ENCODE measurements at places on chromosomes 12 and 14. TPM values are rescaled to one million over a fixed set of nuclear protein-coding genes. Genes with fewer than 3 reads are reported as not detected.

- DNase-seq, result no peak
These were observed 1.7 kb upstream of the C14orf180 start for GRCh38 chr14:104577847-104578301.

DNA sequence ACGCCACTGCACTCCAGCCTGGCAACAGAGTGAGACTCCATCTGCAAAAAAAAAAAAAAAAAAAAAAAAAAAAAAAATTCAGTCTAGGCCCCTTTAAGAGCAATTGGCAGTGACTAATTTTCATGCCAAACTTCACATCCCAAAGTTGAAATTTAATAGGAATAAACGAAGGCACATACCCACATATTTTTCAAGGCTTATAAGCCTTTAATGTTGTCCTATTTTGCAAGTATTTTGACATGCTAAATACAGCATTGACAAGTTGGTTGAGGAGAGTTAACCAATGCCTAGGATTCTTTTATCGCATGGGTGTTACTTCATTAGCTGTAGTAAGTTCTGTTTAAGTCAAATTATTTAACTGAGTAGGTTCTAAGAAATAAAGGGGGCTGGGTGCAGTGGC lies 23.5 kb upstream of the HIP1R start:
- DNase-seq, result no peak

DNA sequence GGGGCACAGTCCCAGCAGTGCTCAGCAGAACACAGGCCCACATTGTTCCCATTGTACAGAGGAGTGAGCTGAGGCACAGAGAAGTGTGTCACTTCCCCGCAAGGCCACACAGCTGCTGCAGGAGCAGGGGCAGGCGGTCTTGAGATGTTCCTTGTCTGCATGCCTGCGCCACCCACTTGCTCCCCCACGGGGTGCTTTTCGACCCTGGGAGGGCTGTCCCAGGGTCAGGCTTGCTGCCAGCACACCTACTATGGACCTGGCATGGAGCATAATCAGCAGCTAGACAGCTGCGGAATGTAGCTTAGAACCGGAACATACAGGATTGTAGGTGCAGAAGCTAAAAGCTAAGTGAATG lies 7.8 kb upstream of the EP400 start:
- no peak for DNase-seq

DNA sequence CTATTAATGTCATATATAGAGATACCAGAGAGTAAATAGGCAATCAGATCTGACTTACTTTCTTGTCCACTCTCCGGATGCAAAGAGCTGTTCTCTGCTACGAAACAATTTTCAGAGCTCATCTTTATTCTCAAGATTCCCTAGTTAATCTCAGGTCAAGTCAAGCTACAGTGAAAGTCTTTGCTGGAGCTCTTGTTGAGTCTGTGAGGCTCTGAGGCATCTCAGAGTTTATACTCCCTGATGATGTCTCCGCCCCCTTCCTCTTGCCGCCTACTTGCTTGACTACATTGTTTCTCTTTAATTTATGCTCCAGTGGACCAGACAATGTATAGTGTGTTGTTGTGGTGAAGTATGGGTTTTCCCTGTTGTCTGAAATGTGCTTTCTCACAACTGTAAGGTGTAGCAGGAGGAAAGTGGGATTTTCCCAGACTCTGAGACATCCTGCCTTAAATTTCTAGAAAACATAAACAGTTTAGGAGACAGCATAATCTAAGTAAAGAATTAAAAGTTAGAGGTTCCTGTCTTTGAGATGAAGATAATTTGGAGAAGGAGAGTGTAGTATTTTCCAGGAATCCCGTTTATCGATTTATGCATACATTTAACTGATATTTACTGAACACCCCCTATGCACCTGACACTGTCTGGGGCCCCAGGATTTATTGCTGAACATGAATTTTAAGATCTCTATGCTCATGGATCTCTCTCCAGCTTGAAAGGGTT lies at the start of gene CD69:
Gene CD69 (minus strand): TSS at position 203 of the 720 bp plus-strand sequence. CDS start 81 bp downstream, at position 122.
- no peak for DNase-seq

- no peak for DNase-seq
These were observed 369.4 kb downstream of the GALC start for GRCh38 chr14:87623616-87624015.

- DNase-seq, result peak; percentile 56
These were observed 103.9 kb upstream of the RFLNA start for GRCh38 chr12:124191024-124191359.

DNA sequence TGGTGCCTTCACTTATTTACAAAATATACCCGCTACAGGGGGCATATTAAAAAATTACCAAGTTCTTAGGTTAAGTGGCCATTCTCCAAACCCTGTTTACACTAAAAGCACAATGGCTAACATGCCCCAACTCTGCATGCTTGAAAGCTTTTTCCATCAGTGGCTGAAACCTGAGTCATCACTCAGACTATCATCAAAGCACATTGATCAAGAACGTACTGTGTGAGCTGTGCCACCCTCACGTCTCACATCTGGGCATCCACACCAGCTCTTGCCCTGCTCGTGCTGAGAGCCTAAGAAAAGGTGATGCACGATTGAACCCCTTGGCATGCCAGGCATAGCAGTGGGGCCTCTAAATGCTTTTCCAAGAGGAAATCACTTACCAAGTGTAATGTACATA lies 13.2 kb downstream of the AQP6 start:
- no peak for DNase-seq

Gene KRT77
- total RNA-seq, result not detected

GRCh38 chr12:44847403-44847802 lies 28.7 kb downstream of the NELL2 start:
- DNase-seq, result no peak

GRCh38 chr12:19970116-19970515 lies 398.2 kb upstream of the PDE3A start:
- DNase-seq, result peak; percentile 54

Gene TAS2R9
- total RNA-seq, result not detected

DNA sequence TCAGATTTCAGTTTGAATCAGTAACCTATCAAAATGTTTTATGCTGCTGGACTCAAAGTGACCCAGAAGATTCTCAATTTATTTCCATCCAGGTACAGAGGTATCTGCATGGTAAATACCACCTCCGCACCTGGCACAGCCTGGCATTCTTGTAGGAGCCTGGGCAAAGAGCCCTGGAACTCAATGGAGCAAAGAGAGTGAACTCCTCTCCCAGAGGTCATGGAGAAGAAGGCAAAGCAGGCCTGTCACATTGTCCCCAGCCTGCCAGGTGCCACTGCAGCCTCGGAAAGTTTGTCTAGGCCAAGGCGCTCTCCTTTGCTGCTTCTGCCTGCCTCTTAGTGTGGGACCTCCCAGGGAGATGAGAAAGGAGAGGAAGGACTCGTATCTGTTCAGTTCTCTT lies 319.8 kb downstream of the ZFP36L1 start:
- DNase-seq, result no peak

DNA sequence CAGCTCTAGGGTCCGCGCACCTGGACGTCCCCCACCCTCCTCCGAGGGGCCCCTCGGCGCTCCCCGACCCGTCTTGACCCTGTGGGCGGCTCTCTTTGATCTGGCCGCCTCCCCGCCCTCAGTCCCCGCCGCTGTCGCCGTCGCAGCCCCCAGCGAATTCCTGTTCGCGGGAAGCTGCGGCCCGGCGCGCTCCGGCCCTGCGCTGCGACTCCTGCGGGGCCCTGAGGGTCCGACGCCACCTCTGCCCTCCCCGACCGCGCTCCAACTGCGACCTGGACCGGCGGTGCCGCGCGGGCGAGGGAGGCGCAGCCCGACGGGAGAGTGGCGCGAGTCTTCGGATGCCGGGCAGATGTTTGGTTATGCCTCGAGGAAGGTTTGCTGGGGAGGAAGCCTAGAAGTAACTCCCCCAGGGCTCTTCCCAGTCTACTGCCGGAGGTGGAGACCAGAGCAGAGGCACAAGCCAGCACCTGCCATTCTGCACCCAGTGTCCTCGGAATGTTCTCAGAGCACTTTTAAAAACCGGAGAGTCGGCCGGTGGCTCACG lies 440 bp upstream of the ISM2 start:
- DNase-seq, result no peak

- no peak for DNase-seq
These were observed 16.1 kb upstream of the MFAP5 start for GRCh38 chr12:8678661-8679111.

DNA sequence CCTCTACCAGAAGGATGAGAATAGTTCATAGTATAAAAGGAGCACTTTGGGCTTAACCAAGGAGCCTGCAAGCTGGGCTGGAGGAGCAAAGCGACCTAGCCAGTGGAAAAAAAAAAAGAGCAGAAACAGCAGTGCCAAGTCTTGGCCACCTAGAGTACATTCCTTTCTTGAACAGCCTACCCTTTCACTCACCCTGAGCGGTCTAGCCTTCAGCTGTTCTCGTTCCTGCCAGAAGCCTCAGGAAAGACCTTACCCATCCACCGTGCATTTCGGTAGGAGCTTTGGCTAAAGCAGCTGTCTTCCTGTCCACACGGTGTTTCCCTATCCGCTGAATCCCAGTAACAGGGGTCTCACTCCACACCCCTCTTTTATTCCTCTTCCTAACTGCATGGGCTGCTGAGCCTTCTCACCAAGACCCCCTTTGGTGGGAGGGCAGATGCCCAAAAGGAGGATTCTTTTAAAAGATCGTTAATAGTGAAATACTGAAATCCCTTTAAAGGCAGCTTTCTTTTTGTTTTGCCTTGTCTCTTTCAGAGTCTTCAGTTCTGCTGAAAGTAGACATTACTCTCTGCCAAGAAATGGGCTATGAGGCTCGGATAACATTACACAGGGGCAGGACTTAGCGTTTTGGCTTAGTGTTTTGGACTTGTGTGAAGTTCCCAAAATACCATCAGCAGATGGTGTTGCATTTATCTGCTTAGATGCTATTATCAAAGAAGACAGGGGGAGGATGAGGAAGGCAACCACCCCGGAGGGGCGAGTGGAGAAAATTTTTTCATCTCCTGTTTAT lies 88.5 kb upstream of the METAP2 start:
- DNase-seq, result peak; percentile 98

Gene RNASE3
- total RNA-seq, result not detected

- DNase-seq, result no peak
These were observed 100.7 kb downstream of the SCARB1 start for GRCh38 chr12:124762791-124763593.

Gene IFNG-AS1
- not detected for total RNA-seq

- peak; percentile 74 for DNase-seq
These were observed 21.9 kb upstream of the PTGR2 start for GRCh38 chr14:73829526-73830431.

Gene ACOT6
- total RNA-seq, result not detected

- DNase-seq, result no peak
These were observed 25.8 kb upstream of the MSI1 start for GRCh38 chr12:120394483-120395367.

GRCh38 chr12:65878540-65878939 lies 54.3 kb downstream of the HMGA2 start:
- DNase-seq, result peak; percentile 51

- DNase-seq, result no peak
These were observed 108.2 kb downstream of the PDE3A start for GRCh38 chr12:20476551-20476950.

- DNase-seq, result no peak
These were observed 216.2 kb downstream of the DUSP6 start for GRCh38 chr12:89135976-89136634.

DNA sequence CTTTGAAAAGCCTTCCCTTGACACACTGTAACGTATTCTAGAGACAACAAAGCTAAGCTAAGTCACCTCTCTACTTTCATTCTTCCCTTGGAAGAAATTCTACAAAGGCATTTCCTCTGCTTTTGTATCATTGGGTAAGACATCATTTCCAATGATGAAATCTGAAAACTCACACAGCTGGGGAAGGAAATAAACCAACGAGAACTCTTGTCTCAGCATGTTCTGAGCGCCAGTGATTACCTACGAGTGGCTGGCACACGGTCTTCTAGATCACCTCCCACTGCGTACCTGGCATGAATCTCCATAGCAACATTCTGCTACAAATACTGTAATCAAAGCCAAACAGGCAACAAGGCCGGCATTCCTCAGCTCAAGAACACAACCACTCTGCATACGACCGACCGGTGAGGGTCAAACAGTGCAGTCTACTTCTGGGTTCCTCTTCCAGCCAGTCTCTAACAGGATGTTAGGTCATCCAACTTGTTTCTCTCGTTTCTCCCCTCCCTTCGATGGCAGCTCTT lies 7.6 kb downstream of the VPS37B start:
- no peak for DNase-seq

GRCh38 chr14:68664225-68664681 lies 128.6 kb downstream of the ZFP36L1 start:
- DNase-seq, result no peak

- no peak for DNase-seq
These were observed 183.4 kb upstream of the VASH1 start for GRCh38 chr14:76577837-76578236.

Gene GTF2A1
- total RNA-seq, result 20.1 TPM

GRCh38 chr14:50762001-50762930 lies 68.7 kb downstream of the NIN start:
- peak; percentile 94 for DNase-seq

DNA sequence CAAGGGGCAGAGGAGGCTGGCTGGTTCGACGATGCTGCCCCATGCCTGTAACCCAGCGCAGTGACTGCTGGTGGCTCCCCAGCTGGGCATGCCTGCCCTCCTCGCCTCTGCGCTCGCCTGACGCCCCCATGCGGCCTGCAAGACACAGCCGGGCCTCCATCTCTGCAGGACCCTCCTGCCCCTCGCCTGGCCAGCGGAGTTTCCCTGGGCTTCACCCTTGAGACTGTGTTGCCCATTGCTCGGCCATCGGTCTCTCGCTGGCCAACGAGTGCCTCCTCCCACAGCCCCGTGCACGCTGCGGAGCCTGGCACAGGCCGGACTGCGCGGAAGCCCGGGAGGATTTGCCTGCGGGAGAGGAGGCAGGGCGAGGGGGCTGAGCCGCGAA lies 17.6 kb downstream of the ASPG start:
- no peak for DNase-seq

- no peak for DNase-seq
These were observed 4.3 kb downstream of the SLC2A14 start for GRCh38 chr12:7868391-7868790.

DNA sequence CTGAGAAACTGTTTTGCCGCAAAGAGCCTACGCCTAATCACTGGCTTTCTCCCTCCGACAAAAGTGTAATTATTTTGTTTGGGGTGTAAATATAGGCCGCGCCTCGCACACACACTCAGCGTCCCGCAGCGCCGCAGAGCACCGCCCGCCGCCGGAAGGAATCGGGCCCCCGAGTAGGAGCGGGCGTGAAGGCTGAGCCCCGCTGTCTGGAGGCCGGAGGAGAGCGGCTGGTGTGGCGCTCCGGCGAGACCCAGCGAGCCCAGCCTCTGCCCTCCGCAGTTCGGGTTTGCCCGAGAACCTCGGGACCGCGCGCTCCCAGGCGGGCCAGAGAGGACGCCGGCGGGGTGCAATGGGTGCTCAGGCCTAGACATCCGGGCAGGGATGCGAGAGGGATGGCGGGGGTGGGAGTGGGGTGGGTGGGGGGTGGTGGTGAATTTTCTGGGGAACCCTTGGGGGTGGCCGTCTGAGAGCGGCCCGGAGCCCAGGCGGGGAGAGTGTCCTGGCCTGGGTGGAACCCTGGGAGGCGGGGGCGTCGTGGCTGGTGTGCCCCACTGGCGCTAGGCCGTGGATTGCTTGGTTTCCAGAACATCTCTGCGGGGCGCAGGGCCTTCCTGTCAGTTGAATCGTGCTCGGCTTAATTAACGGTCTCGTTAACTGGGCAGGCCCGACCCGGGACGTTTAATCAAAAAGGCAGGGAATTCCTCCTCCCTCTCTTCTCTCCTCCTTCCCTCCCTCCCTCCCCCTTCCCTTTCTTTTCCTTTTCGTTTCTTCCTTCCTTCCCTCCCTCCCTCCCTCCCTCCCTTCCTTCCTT lies 4.7 kb upstream of the LHX5 start:
- no peak for DNase-seq

Gene PLEK2
- not detected for total RNA-seq
